ENCODE measurements at places on chromosomes 7 and 10. TPM values are rescaled to one million over a fixed set of nuclear protein-coding genes. Genes with fewer than 3 reads are reported as not detected.

The TAS2R39 gene
- not detected for total RNA-seq

The LIPF gene
- not detected for total RNA-seq

The COBL gene
- not detected for total RNA-seq

DNA sequence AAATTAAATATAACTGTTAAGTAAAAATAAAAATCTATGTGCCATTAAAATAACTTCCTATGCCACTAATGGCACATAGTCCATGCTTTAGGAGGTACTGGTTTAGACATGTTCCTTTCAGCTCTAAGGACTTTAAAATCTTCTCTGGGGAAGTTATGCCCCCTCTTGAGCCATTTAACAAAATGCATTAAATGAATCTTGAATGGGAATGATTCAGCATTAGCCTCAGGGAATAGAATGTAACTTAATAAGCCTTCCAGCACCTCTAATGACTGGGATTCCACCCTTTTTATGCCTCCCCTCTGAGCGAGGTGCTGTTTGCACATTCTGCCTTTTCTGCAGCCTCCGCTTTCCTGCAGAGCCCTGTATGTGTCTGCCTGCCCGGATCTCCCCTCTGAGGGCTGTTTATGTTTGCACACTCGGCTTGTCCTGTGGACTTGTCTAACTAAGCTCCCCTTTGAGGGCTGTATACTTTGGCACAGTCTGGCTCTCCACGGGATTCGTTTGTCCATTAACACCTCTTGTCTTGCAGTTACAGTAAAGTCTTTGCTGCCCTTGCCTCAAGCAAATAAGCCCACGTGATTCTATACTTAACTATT lies 108.4 kb upstream of the HPS1 start:
- peak; percentile 6 for DNase-seq

GRCh38 chr7:46029111-46029704 lies 108.1 kb upstream of the IGFBP3 start:
- DNase-seq, result no peak

- no peak for DNase-seq
Observed at GRCh38 chr7:91780521-91780920, 100.0 kb downstream of the MTERF1 start.
